Glutamatergic neuron (in vitro differentiated cells): ENCODE measurements at places on chromosomes 16 and 17. TPM values are rescaled to one million over a fixed set of nuclear protein-coding genes. Genes with fewer than 3 reads are reported as not detected.

The SYNGR3 gene
- 45.7 TPM for total RNA-seq

The PYY gene
- not detected for total RNA-seq

The HOXB8 gene
- total RNA-seq: not detected

The CLDN7 gene
- total RNA-seq: 0.44 TPM

The HP gene
- not detected for total RNA-seq

The OR4D1 gene
- total RNA-seq: not detected

The VPS35 gene
- total RNA-seq: 111 TPM

The TMC8 gene
- not detected for total RNA-seq

The ABCC3 gene
- not detected for total RNA-seq

The CLDN9 gene
- total RNA-seq: 0.39 TPM

The SBK1 gene
- total RNA-seq: 117 TPM

The IRX3 gene
- total RNA-seq: 13.0 TPM

The SHCBP1 gene
- 2.4 TPM for total RNA-seq

The C17orf67 gene
- total RNA-seq: not detected

The CLDN6 gene
- 31.1 TPM for total RNA-seq

The C1QL1 gene
- total RNA-seq: 14.6 TPM

The CFAP97D1 gene
- not detected for total RNA-seq

The MT1F gene
- total RNA-seq: 3.4 TPM

The LITAFD gene
- total RNA-seq: not detected

The ESRP2 gene
- total RNA-seq: not detected
